ENCODE measurements at places on chromosomes 2 and 18.
A peak's percentile ranks its signal among the peaks of the same experiment; 100 is the strongest.

DNA sequence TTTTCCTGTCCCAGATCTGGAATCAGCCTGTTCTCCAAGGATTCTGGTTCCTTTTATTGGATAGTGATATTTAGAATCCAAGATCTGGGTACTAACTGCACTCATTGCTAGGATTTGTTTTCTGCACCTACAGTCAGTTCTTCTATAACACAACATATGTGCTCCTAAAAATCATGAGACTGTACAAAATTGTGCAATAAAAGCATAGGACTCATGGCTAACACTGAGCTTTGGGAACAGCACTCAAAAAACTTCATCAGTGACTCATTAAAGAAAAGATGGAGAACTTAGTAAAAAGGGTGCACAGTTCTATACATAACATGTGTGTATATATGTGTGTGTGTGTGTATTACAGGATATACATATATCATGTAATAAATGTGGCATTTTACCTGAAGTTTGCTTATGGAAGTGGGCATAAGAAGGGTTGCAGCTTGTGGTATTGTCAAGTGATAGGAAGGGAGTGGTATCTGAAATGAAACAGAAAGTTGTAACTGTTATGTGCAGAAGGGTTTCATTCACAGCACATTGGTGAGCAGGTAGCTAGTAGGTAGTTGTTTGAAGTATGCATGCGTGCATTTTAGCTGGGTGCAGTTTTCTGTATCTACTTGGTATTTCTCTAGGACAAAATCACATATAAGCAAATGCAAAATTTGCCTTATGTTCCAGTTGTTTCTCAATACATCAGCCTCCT lies 5.9 kb upstream of the SCYGR2 start:
- peak; percentile 28 for DNase-seq

DNA sequence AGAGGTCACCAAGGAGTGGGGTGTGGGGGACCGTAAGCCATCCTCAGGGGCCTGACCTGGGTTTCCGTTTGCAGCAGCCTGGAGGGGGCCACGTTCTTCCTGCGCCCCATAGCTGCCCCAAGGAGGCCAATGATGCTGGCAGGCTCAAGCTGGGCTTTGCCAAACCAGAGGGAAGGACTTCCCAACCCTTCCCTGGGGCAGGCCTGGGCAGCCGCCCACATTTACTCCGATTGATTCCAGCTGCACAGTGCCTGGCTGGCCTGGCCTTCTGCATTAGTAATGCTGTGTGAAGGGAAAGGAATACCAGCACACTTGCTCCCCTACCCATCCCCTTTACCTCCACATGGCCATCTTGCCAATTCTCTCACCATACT lies 360.6 kb upstream of the SLC14A2 start:
- DNase-seq = peak; percentile 70

GRCh38 chr2:26238311-26238958 lies 6.0 kb downstream of the HADHA start:
- DNase-seq = peak; percentile 23

DNA sequence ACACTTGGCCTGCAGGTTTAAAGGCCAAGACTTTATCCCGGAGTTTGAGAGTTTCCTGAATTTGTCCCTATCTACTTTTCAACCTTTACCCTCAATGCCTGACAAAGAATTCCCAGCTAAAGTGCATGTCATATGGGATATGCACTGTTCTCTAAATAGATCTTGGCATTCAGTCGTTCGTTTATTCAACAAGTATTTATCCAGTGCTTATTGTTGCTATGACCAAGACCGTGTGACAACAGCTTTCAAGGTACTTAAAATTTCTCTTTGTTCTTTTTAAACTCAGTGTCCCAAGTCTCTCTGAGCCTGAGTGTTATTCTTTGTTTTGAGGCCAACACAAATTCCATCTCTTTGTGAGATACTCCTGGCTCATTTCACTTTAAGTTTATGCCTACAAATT lies 133.4 kb downstream of the RGPD3 start:
- DNase-seq = no peak

DNA sequence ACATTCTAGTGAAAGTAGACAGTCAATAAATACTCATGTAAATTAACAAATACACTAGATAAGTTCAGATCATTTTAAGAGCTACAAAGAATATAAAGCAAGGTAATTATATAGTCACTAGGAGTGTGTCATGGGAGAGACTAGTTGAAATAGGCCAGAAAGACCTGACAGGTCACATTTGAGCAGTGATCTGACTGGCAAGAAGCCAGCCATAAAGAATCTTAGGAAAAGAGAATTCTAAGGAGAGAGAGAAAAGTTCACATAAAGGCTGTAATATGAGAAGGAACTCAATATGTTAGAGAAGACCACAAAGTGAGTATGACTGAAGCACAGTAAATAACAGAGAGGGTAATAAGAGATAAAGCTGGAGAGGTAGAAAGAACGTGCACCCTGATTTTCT lies 31.2 kb downstream of the VSNL1 start:
- DNase-seq = no peak

- peak; percentile 47 for DNase-seq
Observed at GRCh38 chr18:62784966-62785413, 69.6 kb downstream of the PHLPP1 start.

- no peak for DNase-seq
Observed at GRCh38 chr2:68863996-68864395, 7.2 kb downstream of the BMP10 start.

DNA sequence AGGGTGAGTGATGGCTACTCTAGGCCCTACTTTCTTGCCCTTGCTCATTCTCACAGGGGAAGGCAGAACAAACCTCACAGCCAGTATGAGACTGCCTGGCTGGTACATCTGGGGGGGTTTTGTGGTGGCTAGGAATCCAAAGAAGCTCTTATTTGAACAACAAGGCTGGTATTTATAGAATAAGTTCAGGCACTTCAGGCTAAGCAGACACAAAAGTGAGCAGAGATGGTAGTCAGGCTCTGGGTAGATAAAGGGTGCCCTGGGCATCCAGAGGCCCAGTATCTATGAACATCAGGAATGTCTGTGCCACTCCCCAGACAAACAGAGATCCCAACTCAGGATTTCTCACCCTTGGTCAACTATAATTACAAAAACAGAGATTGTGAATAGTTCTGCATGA lies 57.2 kb upstream of the RTN4 start:
- peak; percentile 51 for DNase-seq

DNA sequence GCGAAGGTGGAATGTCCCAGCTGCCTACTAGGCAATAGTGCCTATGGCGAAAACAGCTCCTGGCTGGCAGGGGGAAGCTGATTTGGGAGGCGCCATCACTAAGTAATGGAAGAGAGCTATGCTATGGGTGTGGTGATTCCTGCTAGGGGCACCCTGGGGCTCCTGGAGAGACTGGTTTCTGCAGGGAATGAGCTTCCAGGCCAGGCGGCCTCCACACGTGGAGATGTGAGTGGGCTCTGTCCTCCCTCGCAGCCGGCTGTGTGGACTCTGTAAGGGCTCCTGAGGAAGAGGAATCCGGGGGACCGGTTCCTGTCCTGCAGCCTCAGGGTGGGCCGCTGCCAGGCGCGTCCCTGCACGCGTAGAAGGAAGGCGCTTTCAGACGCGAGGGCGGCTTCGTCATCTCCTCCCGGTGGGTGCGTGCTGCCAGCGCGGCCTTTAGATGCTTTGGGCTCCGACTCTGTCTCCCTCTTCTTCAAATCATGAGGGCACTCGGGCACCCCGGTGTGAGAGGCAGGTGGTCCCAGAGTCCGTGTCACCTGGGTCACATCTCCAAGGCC lies 55.5 kb upstream of the ANKRD62 start:
- DNase-seq = peak; percentile 22

GRCh38 chr2:224831530-224831929 lies 115.4 kb upstream of the CCDC195 start:
- DNase-seq = no peak

GRCh38 chr2:189165656-189166380 lies 13.7 kb downstream of the COL5A2 start:
- DNase-seq = no peak

GRCh38 chr2:172097557-172098131 lies 5.1 kb downstream of the DLX2 start:
- DNase-seq = no peak

GRCh38 chr2:179927041-179927440 lies 65.6 kb upstream of the ZNF385B start:
- no peak for DNase-seq

DNA sequence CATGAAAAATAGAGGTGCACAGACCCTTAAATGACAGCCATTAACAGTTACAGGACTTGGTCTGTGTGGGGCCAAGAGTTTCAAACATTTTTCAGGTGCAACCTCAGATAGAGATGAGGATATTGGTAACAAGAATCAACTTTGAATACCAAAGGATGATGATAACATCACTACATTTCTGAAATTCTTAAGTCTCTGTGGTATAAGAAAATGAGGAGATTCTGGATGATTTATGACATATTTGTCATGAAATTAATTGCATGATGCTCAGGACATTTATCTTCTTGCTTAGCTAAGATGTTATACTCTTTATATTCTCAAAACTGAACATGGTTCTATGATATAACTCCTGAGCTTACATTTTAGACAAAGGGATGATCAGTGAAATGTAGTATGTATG lies 471.8 kb upstream of the CWC22 start:
- no peak for DNase-seq

DNA sequence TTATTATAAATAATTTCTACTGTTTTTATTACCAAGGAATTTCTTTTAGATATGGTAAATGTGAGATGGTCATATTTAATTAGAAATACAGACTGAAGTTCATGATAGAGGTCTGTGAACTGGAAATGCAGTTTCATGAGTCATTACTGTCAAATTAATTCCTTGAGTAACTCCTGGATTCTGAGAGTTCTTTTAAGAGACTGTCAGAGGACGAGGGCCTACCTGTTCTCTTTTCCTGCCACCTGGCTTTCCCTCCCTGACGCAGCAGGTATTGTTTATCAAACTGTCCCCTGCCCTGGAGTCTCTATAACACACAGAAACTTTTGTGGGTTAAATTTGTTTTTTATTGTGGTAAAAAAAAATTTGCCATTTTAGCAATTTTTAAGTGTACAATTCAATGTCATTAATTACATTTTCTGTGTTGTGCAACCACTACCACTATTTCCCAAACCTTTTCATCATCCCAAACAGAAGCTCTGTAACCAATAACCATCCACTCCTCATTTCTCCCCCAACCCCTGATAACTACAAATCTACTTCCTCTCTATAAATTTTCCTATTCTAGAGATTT lies 142.6 kb downstream of the DIS3L2 start:
- no peak for DNase-seq

GRCh38 chr2:118748245-118748885 lies 99.1 kb downstream of the EN1 start:
- no peak for DNase-seq

DNA sequence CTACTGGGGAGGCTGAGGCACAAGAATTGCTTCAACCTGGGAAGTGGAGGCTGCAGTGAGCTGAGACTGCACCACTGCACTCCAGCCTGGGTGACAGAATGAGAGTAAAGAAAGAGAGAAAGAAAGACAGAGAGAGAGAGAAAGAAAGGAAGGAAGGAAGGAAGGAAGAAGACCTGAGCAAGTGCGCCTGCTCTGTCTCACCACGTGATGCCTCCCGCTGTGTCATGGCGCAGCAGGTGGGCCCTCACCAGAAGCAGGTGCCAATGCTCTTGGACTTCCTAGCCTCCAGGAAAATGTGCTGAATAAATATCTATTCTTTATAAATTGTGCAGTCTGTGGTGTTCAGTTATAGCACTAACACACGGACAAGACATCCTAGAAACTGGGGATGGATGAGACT lies 270.0 kb downstream of the CYP26B1 start:
- no peak for DNase-seq

DNA sequence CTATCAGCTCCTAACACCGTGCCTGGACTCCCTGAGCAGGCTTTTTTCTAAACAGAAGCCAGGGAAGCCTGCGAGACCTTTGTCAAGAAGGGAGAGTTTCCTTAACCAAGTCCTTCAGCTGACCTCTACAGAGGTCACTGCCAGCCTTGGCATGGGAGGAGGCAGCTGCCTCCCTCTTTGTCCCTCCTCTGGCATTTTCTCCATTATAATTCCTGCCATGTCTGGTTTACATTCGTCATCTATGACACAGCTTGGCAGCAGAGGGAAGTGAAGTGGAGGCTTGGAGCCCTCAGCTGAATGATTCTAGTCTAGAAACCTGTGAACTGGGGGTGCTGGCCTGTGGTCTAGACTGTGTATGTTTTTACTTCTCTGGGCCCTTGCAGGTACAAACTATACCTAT lies 22.5 kb downstream of the LIPG start:
- DNase-seq = no peak

GRCh38 chr2:224360801-224361251 lies 41.1 kb downstream of the FAM124B start:
- peak; percentile 5 for DNase-seq

DNA sequence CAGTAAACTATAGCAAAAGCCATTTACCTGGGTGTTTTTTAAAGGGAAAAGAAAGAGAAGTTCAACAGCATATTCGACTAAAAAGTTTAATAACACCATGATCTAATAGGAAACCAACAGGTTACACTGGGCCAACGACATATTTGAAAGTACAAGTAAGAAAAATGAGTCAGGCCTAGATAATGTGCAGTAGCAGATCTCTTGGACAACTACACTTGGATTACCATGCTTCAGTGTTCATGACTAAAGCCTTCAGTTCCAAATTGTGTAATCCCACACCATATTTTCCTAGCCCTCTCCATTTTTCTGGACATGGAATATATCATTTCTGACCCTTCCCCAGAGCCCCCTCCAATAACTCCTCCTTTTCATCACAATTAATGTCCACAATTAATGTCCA lies 39.1 kb upstream of the FIGN start:
- peak; percentile 93 for DNase-seq

DNA sequence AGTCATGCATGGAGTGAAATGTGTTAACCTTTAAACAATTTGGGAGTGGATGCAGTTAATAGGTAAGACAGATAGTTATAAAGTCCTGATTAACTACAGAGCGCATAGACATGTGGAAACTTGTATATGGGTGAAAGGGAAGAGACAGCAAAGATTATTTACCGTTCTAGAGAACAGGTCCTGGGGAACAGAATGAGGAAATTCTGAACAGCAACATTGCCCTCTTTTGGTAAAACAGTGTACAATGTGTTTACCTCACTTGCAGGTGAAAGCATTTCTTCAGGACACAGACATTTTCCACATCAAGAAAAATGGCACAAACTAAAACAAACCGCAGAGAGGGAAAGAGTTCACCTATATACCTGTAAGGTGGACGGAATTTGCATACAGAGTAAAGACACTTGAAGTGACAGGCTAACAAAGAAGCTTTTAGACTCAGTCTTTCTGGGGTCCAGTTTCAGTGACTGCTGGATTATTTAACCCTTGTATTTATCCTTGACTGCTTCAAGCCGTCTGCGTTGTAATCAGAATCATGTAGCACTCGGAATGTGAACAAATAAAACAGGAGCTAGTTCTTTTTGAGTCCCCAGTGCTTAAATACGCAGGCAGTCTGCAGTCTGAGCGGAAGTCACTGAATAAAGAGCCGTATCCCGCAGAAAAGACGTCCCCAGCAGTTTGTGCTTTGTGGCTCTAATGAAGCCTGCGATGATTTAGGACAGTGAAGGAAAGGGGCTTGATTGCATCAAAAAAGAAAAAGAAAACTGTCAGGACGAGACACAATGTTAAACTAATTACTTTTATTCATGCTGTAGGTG lies 364.8 kb upstream of the GALNT5 start:
- DNase-seq = peak; percentile 64

- peak; percentile 29 for DNase-seq
Observed at GRCh38 chr2:42125841-42126594, 43.1 kb upstream of the EML4 start.
